Sigmoid colon (tissue), 7 donors: ENCODE measurements at places on chromosomes 3 and 15. TPM values are rescaled to one million over a fixed set of nuclear protein-coding genes. Genes with fewer than 3 reads are reported as not detected.

GRCh38 chr15:29143909-29144635 lies 125.5 kb downstream of the NSMCE3 start:
- no peak for DNase-seq
- peaks cover 20% of the 10 kb centered on the region for H3K27me3 ChIP-seq
- H3K36me3 ChIP-seq = no peaks in the 10 kb centered on the region
- H3K4me3 ChIP-seq = no peak overlapping the region
- H3K4me1 ChIP-seq = peaks cover 6% of the 10 kb centered on the region

GRCh38 chr3:88188436-88188835 lies 38.7 kb downstream of the C3orf38 start:
- no peak overlapping the region for H3K27ac ChIP-seq
- DNase-seq = no peak
- H3K36me3 ChIP-seq = no peaks in the 10 kb centered on the region
- no peaks in the 10 kb centered on the region for H3K27me3 ChIP-seq
- H3K4me3 ChIP-seq = no peak overlapping the region

Gene ST6GAL1
- 9.4 TPM for total RNA-seq

- H3K4me1 ChIP-seq = no peaks in the 10 kb centered on the region
- no peaks in the 10 kb centered on the region for H3K27me3 ChIP-seq
- H3K36me3 ChIP-seq = no peaks in the 10 kb centered on the region
- no peak overlapping the region for H3K4me3 ChIP-seq
- H3K27ac ChIP-seq = no peak overlapping the region
Observed at GRCh38 chr15:47570881-47571640, 146.2 kb upstream of the SEMA6D start.

- H3K36me3 ChIP-seq = no peaks in the 10 kb centered on the region
- no peak for DNase-seq
- H3K4me3 ChIP-seq = no peak overlapping the region
- H3K4me1 ChIP-seq = peaks cover 24% of the 10 kb centered on the region
Observed at GRCh38 chr15:90320885-90321278, 31.2 kb upstream of the ZNF774 start.

GRCh38 chr15:54839379-54839778 lies 357.4 kb downstream of the RSL24D1 start:
- H3K27me3 ChIP-seq = no peaks in the 10 kb centered on the region
- H3K4me1 ChIP-seq = no peaks in the 10 kb centered on the region
- no peak for DNase-seq

Gene ZBTB20
- 58.6 TPM for total RNA-seq

DNA sequence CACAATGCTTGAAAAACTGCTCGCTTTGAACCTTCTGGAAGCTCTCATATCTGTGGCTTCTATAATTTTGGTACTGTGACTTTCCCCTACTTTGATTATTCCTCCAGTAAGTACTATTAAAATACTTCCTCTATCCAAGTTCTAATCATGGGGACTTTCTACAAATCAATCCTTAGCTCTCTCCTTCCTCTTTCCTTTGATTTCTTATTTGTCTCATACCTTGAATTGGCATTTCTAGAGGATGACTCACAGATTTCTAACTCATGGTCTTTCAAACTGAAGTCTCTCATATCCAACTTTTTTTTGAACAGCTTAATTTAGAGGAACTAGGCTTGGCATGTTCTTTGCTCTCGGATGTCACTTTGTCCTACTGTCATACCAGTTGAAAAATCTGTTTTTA lies 241.8 kb downstream of the TBC1D5 start:
- no peaks in the 10 kb centered on the region for H3K4me1 ChIP-seq
- no peaks in the 10 kb centered on the region for H3K27me3 ChIP-seq
- no peak overlapping the region for H3K27ac ChIP-seq

Gene FOXB1
- not detected for total RNA-seq

Gene VPS8
- 36.0 TPM for total RNA-seq

DNA sequence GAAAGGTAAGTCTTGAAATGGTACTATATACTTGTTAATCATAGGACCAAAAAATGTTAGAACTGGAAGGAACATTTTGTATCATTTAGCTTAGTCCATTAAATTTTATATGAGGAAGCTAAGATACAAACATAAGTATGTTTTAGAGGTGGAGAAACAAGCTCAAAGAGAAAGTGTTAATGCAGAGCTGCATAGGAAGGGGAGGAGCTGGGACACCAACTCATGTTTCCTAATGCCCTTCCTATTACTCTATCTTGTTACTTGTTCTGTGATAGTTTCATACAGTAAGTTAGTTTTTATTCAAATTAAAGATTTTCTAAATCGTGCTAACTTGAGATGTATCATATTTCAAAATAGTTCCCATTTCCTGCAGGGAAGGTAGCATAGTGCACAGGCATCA lies 7.4 kb downstream of the SLC35A5 start:
- no peak overlapping the region for H3K4me3 ChIP-seq
- DNase-seq = no peak
- H3K36me3 ChIP-seq = peaks cover 20% of the 10 kb centered on the region
- no peaks in the 10 kb centered on the region for H3K27me3 ChIP-seq

Gene CAMK1
- 55.9 TPM for total RNA-seq

GRCh38 chr3:15428539-15428938 lies 1.1 kb downstream of the EAF1 start:
- no peak for DNase-seq
- no peak overlapping the region for H3K4me3 ChIP-seq
- no peak overlapping the region for H3K27ac ChIP-seq
- H3K4me1 ChIP-seq = peaks cover 39% of the 10 kb centered on the region
- H3K27me3 ChIP-seq = no peaks in the 10 kb centered on the region
- H3K36me3 ChIP-seq = peaks cover 4% of the 10 kb centered on the region

DNA sequence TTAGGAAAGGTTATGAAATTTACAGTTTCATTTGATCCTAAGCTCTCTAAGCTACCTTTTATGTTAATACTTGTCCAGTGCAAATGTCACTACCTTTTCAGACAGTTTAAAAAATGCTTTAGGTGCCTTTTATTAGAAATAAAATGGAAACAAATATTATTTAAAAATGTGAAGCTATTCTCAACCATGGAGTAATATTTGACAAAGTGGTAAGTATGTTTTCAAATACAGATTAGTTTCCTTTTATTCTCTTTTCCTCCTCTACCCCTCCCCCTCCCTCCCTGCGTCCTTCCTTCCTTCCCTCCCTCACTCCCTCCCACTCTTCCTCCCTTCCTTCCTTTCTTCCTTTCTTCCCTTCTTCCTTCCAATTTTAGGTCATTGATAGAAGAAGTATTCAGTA lies 6.3 kb downstream of the LRRC3B start:
- H3K4me3 ChIP-seq = no peak overlapping the region
- H3K4me1 ChIP-seq = no peaks in the 10 kb centered on the region
- no peak for DNase-seq
- no peak overlapping the region for H3K27ac ChIP-seq

GRCh38 chr3:156579427-156579851 lies 24.5 kb upstream of the SSR3 start:
- H3K4me1 ChIP-seq = no peaks in the 10 kb centered on the region
- DNase-seq = no peak
- no peaks in the 10 kb centered on the region for H3K27me3 ChIP-seq

Gene CMC1
- total RNA-seq = 11.4 TPM

GRCh38 chr3:160434071-160434470 lies 15.5 kb downstream of the TRIM59 start:
- H3K27me3 ChIP-seq = no peaks in the 10 kb centered on the region
- H3K4me3 ChIP-seq = no peak overlapping the region
- DNase-seq = no peak
- no peak overlapping the region for H3K27ac ChIP-seq
- H3K36me3 ChIP-seq = peaks cover 15% of the 10 kb centered on the region

GRCh38 chr3:112375117-112375516 lies 42.2 kb downstream of the CD200 start:
- H3K4me1 ChIP-seq = no peaks in the 10 kb centered on the region
- no peak overlapping the region for H3K27ac ChIP-seq

Gene IMPG2
- 1.1 TPM for total RNA-seq

DNA sequence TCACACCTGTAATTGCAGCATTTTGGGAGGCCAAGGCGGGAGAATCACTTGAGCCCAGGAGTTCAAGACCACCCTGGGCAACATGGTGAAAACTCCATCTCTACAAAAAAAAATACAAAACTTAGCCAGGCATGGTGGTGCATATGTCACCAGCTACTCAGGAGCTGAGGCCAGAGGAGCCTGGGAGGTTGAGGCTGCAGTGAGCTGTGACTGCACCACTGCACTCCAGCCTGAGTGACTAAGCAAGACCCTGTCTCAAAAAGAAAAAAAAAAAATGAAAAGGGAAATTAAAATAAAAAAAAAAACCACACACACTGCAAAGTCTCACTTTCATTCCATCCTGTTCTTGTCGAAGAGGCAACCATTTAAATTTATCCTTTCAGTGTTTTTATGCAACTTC lies 100.8 kb upstream of the PIAS1 start:
- no peaks in the 10 kb centered on the region for H3K27me3 ChIP-seq
- no peak for DNase-seq
- H3K27ac ChIP-seq = no peak overlapping the region
- no peaks in the 10 kb centered on the region for H3K36me3 ChIP-seq
- H3K4me1 ChIP-seq = peaks cover 6% of the 10 kb centered on the region

- H3K36me3 ChIP-seq = no peaks in the 10 kb centered on the region
- DNase-seq = no peak
- no peak overlapping the region for H3K4me3 ChIP-seq
Observed at GRCh38 chr15:80468796-80469195, 64.6 kb downstream of the ARNT2 start.

Gene TRAIP
- 1.7 TPM for total RNA-seq

Gene TTC21A
- 7.1 TPM for total RNA-seq
